CD4-positive, alpha-beta T cell treated with Interleukin-6 at 100 ng/mL for 8 hours (primary cell): ENCODE measurements at places on chromosomes 5 and 9.
A peak's percentile ranks its signal among the peaks of the same experiment; 100 is the strongest.

DNA sequence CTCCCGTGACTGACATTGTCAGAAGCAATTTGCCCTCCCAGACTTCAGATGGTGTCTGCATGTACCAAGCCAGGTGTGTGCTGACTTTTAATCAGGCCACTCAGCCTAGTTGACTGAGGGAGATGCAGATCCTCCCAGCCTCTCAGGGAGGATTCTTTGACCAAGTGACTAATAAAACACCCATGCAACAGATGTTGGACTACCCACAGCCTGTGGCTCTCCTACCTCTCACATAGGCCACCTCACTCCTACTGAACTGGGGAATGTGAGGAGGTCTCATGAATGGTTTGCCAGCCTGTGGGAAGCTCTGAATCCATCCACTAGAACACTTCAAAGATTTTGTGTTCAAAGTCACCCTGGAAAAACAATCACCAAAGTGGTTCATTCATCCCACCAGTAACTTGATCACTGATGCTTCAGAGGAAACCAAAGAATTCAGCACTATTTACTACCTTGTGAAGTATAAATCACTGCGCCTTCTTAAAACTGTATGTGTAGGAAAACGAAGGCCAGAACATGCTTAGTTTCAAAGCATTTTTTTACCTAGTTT is 80.1 kb downstream of the ESM1 start:
- no peak for DNase-seq

- DNase-seq: no peak
These were observed 261.9 kb downstream of the SYK start for GRCh38 chr9:91063471-91063870.

GRCh38 chr9:100689635-100690034 is 111.8 kb downstream of the CAVIN4 start:
- DNase-seq: no peak

- no peak for DNase-seq
These were observed 6.0 kb downstream of the CFAP90 start for GRCh38 chr5:7844901-7845300.

- DNase-seq: no peak
These were observed 16.6 kb downstream of the NIM1K start for GRCh38 chr5:43208658-43209057.

DNA sequence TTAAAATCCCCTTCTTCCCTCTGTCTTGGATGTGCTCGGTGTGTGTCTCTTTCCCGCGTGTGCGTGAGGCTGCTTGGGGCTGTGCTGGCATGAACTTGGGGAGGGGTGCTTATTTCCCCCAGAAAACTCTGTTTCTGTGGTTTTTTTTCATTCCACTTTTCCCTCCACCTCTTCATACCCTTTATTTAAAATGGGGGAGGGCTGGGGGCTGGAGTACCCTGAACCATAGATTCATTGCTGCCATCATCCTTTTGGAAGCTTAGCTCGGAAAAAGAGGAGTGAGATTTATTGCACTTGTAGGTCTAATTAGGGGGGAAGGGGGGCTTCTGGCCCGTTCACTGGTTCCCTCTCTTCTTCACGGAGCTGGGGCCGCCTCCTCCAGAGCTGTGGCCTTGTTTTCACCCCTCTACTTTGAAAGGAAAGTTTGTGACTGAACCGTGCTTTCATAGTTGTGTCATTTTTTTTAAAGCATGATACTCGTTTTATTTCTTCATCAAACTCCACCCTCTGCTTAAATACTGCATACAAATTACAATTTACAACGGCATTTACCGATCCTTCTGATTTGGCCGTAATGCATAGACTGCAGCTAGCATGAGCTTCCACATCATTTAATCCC is 2.9 kb downstream of the NR2F1 start:
- no peak for DNase-seq

- no peak for DNase-seq
These were observed 162.5 kb upstream of the TLE4 start for GRCh38 chr9:79409182-79409823.

DNA sequence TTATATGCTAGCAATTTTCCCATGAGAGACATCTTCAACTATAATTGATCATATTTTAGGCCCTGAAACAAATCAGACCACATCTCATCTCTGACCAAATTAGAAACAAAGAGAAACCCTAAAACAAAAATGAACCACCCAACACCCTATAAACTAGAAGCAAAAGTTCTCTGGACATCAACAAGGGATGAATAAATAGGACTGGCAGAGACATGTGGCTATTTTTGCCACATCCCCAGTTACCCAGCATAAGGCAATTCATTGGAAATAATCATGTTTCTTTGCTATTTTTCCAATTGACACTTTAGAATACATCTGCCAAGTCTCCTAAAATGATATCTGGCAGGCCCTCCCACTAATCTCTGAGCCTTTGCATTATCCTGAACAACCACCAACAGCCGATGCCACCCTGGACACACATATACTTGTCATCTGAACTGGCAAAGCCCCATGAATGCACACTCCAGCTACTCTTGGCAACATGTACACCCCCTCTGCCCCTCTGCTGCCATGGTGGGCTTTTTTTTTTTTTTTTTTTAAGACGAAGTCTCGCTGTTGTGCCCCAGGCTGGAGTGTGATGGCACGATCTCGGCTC is 53.5 kb upstream of the EQTN start:
- DNase-seq: no peak

- no peak for DNase-seq
These were observed 495.8 kb upstream of the RORB start for GRCh38 chr9:74001382-74001781.

DNA sequence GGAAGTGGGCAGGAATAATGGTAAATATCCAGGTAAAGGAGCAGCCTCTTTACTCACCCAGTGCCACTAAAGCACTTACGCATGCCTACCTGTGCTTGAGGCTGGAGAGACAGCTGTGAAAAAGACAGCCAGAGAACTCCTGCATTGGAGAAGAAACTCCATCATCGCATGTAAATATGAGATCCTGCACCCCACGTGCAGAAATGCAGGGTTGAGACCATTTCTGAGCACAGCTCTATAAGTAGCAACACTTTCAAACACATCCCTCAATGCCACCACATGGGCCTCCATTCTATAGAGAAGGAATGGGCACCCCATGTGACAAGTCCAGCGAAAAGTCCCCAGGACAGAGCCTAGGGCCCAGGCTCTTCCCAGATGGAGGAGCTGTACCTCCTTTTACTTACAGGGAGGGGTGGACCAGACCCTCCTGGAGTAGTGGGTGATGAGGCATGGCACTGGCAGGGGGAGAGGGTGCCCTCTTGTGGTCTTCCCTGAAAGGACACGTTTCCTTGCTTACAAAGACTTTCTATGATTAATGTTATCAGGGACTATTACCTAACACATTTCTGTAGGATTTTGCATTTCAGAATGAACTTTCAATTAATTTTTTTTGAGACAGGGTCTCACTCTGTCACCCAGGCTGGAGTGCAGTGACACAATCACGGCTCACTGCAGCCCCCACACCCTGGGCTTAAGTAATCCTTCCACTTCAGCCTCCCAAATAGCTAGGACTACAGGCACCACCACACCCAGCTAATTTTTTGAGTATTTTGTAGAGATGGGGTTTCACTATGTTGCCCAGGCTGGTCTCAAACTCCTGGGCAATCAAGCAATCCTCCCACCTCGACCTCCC is 55.3 kb upstream of the IL17B start:
- peak; percentile 37 for DNase-seq

DNA sequence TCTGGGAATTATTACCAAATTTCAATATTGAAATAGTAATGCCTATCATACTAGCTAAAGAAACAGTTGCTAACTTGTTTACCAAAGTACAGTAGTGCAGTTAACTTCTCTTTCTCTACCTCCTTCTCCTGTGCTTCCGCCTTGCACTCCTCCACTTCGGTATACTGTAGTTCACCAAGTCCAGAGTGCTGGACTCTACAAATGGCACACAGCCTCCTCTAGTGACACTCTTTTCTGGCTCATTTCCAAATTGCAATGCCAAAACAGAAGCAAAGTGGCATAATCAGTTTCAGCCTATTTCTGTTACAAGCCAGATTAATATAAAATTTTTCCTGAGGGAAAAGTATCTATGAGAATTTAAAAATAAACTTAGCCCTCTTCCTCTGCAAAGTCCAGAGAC is 86.0 kb upstream of the RASGRF2 start:
- DNase-seq: no peak

DNA sequence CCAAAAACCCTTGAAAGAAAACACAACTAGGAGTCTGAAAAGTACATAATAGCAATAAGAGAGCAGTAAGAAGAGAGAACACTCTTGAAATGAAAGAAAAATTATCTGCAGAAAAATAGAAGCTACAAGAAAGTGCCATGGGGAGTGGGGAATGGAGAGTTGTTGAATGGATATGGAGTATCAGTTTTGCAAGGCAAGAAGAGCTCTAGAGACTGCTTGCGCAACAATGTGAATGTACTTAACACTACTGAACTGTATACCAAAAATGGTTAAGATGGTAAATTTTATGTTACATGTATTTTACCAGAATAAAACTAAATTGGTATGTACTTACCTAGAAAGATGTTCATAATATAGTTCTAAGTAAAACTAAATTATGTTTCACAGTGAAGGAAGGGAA is 54.8 kb upstream of the RASGRF2 start:
- DNase-seq: no peak

DNA sequence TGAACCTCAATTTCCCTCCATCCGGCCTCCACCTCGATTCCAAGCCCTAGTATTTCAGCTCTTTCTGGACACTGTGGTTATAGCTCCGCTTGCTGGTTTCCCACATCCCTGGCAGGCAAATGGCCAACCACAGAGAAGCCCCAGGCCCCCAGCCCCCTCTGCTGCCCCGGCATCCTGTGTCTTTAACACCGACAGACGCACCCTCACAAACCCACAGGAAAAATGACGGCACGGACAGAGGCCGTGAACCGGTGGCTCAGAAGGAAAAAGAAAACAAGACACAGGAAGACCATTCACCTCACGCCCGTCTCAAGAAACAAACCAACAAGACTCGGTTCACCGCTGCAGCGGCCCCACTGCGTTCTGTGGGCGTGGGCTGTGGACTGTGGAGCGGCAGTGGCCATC is 1.5 kb upstream of the CLIC3 start:
- peak; percentile 38 for DNase-seq

GRCh38 chr9:13707612-13708576 is 428.4 kb upstream of the MPDZ start:
- no peak for DNase-seq

GRCh38 chr9:109975574-109976295 is 195.7 kb downstream of the PALM2AKAP2 start:
- no peak for DNase-seq

- no peak for DNase-seq
These were observed 97.4 kb downstream of the DAP start for GRCh38 chr5:10663489-10664179.

DNA sequence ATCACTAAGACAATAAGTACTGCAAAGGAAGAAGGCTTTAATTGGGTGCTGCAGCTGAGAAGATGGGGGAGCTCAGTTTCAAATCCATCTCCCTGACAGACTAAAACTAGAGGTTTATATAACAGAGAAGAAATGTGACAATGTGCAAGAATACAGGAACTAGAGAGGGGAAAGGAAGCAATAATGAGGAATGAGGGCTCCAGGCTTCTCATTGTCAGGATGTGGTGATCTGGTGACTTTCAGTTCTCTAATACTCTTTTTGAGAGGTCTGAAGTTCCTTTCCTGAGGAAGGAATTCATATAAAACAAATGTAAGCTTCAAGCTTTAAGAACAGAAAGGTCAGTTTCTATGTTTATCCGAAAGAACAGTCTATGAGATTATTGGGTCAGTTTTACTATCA is 42.5 kb upstream of the SPATA31E1 start:
- DNase-seq: no peak

- DNase-seq: peak; percentile 81
These were observed 129.9 kb downstream of the RXRA start for GRCh38 chr9:134455934-134456755.

DNA sequence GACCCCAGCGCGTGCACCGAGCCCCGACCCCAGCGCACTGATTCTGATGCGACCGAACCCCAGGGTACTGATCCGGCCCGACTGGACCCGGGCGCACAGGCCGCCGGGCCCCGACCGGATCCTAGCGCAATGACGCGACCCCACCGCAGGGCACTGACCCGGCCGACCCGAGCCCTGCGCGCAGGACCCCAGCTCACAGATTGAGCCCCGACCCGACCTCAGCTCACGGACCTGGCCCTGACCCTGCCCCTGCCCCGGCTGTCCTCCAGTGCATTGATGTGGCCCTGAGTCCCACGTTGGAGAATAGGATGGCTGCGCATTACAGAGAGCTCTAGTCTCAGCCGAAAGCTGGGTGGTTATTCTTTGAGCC is 438 bp downstream of the TRIP13 start:
- DNase-seq: no peak

DNA sequence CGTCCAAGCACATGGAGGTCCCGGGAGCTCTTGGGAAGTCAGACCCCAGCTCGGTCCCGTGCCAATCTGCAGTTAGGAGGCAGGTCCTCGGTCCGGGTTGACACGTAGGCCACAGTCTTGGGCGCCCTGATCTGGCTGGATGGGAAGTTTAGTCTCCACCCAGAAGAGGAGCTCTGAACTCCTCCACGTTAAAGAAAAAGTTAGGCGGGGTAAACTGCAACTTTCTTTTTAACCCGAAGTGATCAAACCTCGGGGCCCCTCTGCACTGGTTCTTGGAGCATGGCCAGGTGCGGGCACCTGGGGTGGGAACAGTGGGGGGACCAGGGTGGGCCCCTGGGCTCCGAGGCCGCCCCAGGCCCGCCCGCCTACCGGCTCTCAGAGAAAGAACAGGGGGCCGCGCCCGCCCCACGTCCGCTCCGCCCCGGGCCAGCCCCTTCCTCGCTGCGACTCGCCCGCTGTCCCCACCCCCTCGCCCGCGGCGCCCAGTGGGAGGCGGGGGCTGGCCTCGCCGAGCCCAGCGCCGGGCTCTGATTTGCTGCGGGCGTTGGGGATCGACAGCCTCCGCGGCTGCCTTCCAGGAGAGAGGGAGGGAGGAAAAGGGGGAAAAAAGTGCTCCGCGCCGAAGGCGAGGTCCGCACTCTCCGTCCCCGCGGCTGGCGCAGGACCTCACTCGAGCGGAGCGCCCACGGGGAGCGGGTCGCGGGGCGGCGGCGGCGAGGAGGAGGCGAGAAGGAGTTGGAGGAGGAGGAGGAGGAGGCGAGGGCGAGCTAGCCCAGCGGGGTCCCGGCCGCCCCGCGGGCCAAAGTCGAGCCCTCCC is at the start of gene COL5A1:
TSS of gene COL5A1 (plus strand) at position 631 of the 817 bp plus-strand sequence. CDS start 385 bp downstream, outside the sequence.
- peak; percentile 33 for DNase-seq
